ENCODE measurements at places on chromosomes 7 and 10.

DNA sequence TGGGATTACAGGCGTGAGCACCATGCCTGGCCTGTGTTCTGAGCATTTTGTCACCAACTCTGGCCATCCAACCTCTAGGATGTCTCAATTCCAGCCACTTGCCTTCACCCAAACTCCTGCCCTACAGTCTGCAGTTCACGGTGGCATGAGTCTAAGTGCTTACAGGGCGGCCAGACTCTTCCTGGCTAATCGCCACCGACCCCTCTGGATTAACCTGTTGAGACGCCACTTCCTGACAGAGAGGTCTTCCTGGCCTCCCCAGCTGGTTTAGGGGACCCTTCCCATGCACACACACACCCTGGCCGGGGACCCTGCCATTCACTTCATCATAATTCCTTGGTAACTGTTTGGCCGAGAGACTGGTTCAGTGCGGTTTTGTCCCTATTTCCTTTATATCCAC, 211.5 kb upstream of the SH2B2 start:
- no peak for DNase-seq

- no peak for DNase-seq
Measured at GRCh38 chr10:68284062-68285001, 47.5 kb upstream of the HNRNPH3 start.

DNA sequence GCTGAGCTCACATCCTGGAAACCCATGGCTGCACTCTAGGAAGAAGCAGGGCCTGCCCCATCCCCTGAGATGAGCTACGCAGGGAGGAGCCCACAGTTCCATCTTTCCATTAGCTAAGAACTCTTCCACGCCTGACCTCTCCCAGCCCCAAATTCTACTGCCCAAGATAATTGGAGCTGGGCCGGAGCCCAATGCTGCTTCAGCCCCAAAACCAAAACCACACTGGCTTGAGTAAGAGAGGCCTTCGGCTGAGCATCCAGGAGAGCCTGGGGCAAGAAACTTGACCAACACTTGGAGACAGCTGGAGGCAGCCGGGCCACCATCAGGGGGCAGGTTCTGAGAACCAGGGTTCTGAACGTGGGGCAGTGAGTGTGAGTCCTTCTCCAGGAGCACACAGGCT, 116.1 kb upstream of the ZMIZ1 start:
- DNase-seq = no peak

DNA sequence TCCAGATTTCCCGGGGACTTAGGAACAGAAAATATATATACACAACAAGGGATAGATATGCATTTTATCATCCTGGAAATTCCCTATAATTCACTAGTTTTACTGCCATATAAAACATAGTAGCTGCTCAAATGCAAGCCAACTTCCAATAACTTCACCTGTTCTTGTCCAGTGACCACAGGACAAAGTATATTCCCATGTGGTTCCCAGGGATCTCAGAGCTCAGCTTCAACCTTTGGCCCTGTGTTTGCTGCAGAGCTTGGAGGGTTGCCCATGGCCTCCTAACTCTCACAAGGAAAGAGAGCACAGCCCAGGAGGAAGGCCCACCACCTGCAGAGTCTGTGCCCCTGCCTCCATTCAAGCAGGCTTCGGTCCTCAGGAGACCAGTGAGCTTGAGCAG, 4.5 kb upstream of the DRGX start:
- no peak for DNase-seq

Measured in stimulated activated CD8-positive, alpha-beta memory T cell treated with anti-CD3 and anti-CD28 coated beads, Interleukin-15, amount 100 ng/mL, for 48 hours (primary cell).